ENCODE measurements at places on chromosomes 13 and 19. TPM values are rescaled to one million over a fixed set of nuclear protein-coding genes. Genes with fewer than 3 reads are reported as not detected.

ZNF226 gene
- total RNA-seq = 23.0 TPM

COG3 gene
- 11.6 TPM for total RNA-seq

APLP1 gene
- total RNA-seq = 93.4 TPM

TMEM255B gene
- total RNA-seq = 0.81 TPM

LGI4 gene
- total RNA-seq = 0.13 TPM

FPR1 gene
- 0.11 TPM for total RNA-seq

All from A549 treated with GW870086 at 1 μM for 4 hours (cell line).